Stimulated activated naive CD8-positive, alpha-beta T cell treated with anti-CD3 and anti-CD28 coated beads, Interleukin-15, amount 100 ng/mL, for 72 hours (primary cell): ENCODE measurements at places on chromosomes 2 and 18.

- no peak for DNase-seq
These were observed 65.7 kb downstream of the PXDN start for GRCh38 chr2:1678609-1679008.

GRCh38 chr2:70043252-70043875 lies 43.9 kb upstream of the PCBP1 start:
- peak; percentile 9 for DNase-seq

DNA sequence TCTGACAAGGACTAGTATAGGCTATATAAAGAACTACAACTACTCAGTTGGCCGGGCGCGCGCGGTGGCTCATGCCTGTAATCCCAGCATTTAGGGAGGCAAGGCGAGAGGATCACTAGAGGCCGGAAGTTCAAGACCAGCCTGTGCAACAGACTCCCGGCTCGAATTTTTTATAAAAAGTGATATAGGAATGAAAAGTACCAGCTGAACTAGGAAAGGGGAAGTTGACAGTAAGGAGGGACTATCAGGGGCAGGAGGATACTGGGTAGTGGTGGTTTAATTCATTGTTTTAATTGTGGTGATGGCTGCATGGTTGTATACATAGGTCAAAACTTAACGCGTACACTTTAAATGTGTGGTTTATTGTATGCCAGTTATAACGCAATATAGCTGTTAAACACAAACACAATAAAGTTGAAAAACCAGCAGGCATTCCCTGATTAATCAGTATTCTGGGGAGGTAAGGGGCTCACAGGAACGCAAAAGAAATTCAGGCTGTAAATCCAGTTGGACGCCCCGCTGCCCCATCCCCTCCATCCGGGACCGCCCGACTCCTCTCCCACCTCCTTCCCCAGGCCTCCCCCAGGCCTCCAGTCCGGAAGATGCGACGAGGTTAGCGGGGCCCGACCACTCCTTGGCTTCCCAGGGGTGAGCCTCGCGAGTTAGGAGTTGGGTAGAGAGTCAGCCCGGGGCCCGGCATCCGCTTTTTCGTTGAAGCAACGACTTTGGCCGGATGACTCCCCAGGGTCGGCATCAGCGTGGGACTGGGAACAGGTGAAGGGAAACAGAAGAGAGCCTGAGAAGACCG lies 746 bp upstream of the POLR1B start:
- DNase-seq: peak; percentile 82

GRCh38 chr18:63286926-63287325 lies 32.6 kb downstream of the BCL2 start:
- DNase-seq: no peak

- DNase-seq: no peak
These were observed 23.4 kb upstream of the SNED1 start for GRCh38 chr2:240974771-240975572.

- no peak for DNase-seq
These were observed 28.6 kb downstream of the RBMS1 start for GRCh38 chr2:160465002-160465401.

- no peak for DNase-seq
These were observed 435.6 kb downstream of the TDRD15 start for GRCh38 chr2:21559351-21559750.

- DNase-seq: no peak
These were observed 11.7 kb upstream of the CNGA3 start for GRCh38 chr2:98334439-98335078.

DNA sequence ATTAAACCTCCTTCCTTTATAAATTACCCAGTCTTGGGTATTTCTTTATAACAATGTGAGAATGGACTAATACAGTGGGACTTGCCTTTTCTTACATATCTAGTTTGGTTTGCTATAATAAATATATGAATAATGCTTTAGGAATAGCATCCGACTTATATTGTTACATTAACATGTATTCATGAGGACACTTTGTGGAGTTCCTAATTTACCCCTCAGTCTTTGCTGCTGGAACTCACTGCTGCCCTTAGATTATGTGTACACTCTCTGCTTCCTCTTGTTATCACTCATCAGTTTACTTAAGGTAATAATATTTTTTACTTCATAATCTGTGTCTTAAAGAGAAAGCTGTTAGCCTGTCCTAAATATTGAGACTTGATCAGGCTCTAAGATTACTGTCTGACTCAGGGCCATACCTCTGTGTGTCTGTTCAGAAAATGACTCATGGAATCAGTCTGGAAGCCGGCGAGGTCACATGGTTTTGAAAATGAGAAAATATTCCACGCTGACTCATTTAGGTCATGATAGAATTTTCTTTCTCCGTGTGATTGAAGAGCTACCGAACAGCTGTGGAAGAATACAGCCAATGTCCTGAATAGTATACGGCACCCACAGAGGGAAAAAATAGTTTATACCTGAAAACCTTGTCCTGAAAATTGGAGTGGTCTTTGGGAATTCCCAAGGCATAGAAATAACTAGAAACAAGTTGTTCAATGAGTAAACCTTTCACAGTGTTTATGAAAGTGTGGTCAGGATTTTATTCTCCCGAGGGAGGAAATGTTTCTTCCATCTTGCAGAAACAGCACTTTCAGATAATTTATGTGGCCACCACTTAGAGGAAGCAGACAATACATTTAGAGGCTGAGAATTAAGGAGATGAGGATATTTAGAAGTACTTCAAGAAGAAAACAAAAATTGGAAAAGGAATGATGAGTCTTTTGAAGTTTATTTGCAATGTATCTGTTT lies 156.4 kb downstream of the DSEL start:
- DNase-seq: peak; percentile 10

GRCh38 chr2:26507088-26507487 lies 29.2 kb upstream of the OTOF start:
- no peak for DNase-seq

DNA sequence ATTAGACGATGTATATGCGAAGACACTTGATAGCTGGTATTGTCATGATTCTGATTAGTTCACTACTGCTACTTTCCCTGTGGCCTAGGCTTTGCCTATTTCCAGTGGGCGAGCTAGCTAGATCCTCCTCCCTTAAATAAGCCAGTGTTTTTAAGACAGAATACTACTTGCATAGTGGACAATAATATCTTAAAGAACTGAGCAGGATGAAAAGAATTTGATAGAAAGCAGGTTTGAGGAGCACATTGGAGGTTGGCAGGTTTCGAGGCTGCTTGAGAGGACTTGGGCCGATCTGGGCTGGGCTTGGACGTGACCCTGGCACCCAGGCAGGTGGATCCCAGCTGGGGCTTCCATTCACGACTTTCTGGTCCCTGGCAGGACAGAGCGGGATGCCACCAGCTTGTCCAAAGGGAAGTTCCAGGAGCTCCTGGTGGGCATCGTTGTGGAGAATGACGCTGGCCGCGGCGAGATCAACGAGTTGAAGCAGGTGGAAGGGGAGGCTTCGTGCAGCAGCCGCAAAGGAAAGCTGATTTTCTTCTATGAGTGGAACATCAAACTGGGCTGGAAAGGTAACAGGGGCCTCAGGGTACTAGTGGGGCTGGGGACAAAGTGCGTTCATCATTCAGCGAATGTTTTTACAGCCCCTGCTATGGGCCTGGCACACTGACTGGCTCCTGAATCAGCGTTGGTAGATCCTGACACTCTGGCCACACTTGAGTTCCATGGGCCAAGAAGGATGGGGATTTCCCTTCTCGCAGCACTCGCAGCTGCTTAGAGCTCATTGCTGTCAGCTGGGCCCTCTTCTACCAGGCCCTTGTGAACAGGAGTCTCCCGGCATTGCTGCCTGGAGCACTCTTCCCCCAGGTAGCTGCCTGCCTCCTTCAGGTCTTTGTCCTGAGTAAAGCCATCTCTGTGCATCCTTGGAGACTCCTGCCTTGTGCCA lies 16.9 kb downstream of the C2orf74 start:
- DNase-seq: peak; percentile 14

DNA sequence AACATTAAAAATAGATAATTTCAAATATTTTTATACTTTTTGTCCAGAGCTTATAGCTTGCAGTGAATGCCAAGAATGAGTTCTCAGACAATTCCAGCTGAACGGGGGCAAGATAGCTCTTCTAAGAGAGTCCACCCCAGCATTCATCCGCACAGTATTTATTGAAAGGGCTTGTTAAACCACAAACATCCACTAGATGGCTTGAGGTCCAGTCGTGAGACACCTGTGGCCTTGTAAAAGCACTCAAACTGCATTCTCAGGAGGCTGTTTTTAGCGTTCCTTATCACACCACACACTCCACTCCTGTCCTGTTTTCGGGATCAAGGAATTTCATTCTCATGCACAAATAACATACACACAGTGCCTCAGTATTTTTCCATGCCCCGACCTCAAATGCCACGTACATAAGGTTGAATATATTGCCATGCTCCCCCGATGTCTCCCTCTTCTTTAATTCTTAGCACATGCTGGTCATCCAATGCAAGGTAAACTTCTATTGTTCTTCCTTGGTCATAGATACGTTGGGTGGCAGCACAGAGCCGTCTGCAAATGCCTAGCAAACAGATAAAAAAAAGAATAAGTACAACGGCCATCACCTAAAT lies 47.4 kb downstream of the DNAJC10 start:
- DNase-seq: no peak

GRCh38 chr2:202186641-202187202 lies 51.7 kb downstream of the SUMO1 start:
- no peak for DNase-seq
